Left ventricle myocardium superior (tissue), 1 donor: ENCODE measurements at places on chromosomes 5 and 9. TPM values are rescaled to one million over a fixed set of nuclear protein-coding genes. Genes with fewer than 3 reads are reported as not detected.

Gene C5orf58
- not detected for total RNA-seq

Gene PCDHGC4
- total RNA-seq: 2.5 TPM

Gene PKD2L2
- 0.55 TPM for total RNA-seq

- no peak for DNase-seq
Measured at GRCh38 chr5:37015795-37016666, 139.5 kb downstream of the NIPBL start.

DNA sequence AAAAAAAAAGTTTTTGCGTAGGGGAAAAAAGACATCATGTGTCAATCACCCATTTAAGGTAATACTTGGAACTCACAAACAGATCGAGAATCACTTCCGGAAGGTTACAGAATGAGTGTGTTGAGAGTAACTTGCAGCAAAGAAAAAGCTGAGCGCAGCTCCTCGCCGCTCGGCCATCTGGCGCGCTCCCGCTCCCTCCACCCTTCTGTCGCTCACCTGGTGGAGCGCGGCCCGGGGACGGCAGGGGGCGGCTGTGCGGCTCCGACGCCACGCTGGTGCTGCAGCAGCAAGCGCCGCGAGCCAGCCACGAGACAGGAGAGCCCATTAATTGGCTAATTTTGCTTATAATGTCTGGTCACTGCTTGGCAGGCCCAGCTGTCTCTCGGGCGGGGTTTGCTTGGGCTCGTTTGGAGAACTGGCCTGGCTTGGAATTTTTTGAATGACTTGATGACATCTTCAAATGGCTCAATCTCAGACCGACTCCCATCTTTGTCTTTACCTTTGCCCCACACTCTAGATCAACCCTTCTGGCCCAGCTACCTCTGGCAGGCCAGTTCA lies 601.8 kb downstream of the CCDC171 start:
- peak; percentile 68 for DNase-seq

- DNase-seq: no peak
Measured at GRCh38 chr5:76021936-76022584, 61.1 kb upstream of the SV2C start.

Gene TRUB2
- 41.4 TPM for total RNA-seq

DNA sequence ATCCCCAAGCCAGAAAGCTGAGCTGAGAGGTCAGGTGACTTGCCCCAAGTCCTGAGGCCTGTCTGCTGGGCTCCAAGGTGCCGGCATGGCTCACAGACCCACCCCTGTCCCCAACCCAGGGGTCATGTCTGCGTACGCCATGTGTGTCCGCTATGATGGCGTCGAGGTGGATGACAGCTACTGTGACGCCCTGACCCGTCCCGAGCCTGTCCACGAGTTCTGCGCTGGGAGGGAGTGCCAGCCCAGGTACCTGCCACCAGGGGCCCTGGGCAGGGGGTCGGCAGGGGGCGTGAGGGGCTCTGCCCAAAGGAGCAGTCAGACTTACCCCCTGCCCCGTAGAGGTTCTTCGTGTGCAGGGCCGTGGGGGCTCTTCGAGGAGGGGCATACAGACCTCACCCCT lies 32.3 kb downstream of the ADAMTSL2 start:
- no peak for DNase-seq

Gene LRRTM2
- 0.12 TPM for total RNA-seq

Gene PFN3
- not detected for total RNA-seq

GRCh38 chr5:172110260-172110815 lies 77.7 kb downstream of the STK10 start:
- DNase-seq: no peak

Gene GLDC
- total RNA-seq: not detected

DNA sequence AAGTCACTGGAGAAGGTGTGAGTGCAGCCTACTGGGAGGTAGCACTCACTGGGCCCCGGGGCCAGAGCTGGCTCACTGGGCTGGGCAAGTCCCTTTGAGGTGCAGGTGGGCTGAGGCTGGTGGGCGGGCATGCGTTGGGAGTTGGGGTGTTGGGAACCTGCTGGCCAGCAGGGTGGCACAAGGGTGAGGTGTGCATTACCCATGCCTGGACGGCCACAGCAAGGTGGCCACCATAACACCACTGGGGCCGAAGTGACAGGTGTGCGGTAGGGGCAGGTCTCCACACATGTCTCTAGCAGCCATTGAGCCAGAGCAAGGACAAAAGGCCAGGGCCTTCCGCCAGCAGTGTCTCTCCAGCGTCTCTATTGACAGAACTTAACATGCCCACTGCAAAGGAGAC lies 22.6 kb downstream of the PRRT1B start:
- DNase-seq: no peak

DNA sequence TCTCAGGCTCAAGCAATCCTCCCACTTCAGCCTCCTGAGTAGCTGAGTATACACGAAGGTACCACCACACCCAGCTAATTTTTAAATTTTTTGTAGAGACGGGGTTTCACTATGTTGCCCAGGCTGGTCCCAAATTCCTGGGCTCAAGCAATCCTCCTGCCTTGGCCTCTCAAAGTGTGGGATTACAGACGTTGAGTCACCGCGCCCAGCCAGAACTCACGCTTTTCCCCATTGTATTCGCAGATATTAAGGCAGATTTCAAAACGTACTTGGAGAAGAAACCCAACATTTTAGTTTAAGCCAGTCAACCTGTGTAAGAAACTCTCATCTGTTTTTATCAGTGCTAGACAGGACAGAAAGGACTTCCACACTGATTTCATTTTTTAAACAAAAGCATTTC lies 26.6 kb downstream of the COL23A1 start:
- no peak for DNase-seq

- DNase-seq: peak; percentile 11
Measured at GRCh38 chr9:133973791-133974630, 18.1 kb downstream of the VAV2 start.

Gene FER
- total RNA-seq: 12.3 TPM

DNA sequence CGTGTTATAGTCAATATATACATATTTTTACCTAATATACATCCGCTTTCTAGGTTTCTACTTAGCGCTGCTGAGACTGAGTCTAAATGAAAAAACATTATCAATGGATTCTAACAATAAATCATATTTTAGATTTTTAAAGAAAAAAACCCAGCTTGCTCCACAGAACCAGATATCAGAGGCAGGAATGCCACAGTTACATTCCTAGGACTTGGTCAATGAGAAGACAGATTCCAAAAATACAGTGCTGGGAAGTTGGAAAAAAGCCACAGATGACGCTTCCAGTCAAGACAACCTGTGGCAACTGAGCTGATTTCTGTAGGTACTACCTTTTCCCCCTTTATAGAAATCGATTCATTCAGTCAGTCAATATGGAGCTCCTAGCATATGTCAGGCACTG lies 577 bp upstream of the CCDC112 start:
- no peak for DNase-seq

DNA sequence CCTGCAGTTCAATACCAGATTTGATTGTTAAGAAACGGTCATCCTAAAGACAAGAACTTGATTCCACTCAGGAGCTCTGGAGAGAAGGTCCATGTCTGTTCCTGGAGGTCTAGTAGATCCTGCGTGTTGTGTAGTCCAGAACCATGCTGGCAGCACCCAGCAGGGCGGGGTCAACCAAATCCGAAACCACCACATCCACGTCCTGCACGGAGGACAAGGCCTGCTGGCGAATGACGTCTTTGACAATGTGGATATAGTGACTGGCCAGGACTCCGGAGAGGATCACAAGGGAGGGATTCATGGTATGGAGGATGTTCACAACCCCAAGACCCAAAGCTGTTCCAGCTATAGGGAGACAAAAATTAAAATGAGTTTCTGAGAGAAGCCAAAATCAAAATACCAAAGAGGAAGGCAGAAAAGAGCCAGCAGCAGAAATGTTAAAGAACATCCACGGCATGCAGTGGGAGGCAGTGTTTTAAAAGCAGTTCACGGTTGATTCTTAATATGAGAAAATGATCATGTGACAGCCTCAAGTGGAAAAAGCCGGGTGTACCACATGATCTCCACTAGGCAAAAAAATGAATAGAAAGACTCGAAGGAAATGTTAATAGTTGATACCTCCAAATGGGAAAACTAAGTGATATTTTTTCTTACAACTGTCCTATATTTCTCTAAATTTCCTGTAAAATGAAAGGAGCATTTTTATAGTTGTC lies 26.7 kb downstream of the CLTA start:
- DNase-seq: no peak

- DNase-seq: no peak
Measured at GRCh38 chr5:14187660-14188059, 44.5 kb downstream of the TRIO start.

Gene CDKN2AIPNL
- 46.0 TPM for total RNA-seq

DNA sequence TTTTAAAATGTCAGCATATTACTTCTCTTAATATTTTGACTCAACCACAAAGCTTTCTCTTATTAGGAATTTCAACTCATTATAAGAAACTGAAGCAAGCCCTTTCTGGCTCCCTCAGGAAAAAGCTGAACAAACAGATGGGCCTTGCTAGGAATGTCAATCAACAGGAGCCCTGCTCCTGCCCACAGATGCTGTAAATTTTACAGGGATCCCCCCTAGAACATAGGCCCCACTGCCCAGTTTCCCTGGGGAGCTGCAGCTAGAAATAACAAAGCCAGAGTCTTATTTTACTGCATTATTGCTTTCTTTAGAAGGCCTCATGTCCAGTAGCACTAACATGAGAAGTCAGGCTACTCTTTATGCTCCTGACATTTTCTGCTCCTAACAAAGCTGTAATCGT lies 103.8 kb downstream of the PCSK1 start:
- no peak for DNase-seq
